T-cell (primary cell): ENCODE measurements at places on chromosomes 12 and 14.

DNA sequence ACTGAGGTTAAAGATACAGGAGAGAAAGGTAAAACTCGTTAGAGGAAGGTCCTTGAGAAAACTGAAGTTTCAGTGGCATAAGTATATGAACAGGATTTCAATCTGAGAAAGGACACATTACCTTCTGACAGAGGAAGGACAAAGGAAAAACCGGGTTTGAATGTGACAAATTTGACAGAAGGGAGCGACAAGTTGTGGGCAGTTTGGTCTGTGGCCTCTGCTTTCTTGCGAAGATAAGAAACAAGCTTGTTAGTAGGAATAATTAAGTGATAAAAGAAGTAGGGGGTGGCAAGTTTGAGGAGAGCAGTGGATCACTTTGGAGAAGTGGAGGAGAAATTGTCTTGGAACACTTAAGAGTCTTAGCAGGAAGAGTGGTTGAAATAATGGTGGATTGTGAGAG, 5.1 kb downstream of the MON2 start:
- no peak for DNase-seq

- DNase-seq = no peak
These were observed 66.6 kb downstream of the DAAM1 start for GRCh38 chr14:59254911-59255545.

- no peak for DNase-seq
These were observed 10.8 kb downstream of the ZCRB1 start for GRCh38 chr12:42315108-42315507.

GRCh38 chr12:84016956-84017355, 895.6 kb downstream of the SLC6A15 start:
- no peak for DNase-seq

DNA sequence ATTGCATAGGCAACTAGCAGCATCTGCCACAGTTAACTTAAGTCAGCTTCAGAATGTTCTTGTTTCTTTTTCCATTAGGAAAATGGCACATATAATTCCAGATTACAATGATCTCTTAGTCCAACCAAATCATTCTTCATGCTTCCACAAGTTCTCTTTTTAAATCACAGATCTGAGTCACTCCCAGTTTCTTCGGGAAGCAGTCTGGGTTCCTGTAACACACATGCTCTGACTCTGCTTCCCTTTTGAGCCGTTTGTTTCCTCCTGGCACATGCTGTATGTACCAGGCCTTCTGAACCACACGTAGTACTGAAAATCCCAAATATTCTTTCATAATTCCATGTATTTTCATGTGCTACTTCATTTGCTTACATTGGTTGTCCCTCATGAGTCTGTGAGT, 388.8 kb upstream of the PDE3A start:
- DNase-seq = no peak

- no peak for DNase-seq
These were observed 284.4 kb downstream of the MDGA2 start for GRCh38 chr14:47390831-47391504.

DNA sequence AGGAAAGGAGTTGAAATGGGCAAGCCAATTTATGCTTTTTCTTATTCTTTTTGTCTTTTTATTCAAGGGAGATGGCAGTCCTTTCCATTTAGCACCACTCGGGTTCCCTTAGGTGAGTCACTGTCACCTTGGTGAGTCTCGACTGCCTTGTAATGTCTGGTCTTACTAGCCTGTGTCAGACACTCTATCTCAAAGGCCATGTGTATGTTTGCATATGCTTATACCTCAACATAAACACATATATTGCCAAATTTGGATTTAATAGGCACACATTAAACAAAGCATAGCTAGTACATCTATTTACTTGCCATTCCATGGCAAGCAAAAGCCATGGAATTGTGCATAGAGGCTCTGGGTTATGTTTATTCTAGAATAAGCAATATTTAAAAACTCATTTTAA, 624.9 kb upstream of the FOXG1 start:
- no peak for DNase-seq

GRCh38 chr12:5796171-5796958, 148.7 kb downstream of the ANO2 start:
- DNase-seq = peak; percentile 21

GRCh38 chr14:36583893-36584811, 1.7 kb upstream of the NKX2-8 start:
- no peak for DNase-seq

- DNase-seq = no peak
These were observed 9.8 kb downstream of the GPR68 start for GRCh38 chr14:91234791-91235114.

DNA sequence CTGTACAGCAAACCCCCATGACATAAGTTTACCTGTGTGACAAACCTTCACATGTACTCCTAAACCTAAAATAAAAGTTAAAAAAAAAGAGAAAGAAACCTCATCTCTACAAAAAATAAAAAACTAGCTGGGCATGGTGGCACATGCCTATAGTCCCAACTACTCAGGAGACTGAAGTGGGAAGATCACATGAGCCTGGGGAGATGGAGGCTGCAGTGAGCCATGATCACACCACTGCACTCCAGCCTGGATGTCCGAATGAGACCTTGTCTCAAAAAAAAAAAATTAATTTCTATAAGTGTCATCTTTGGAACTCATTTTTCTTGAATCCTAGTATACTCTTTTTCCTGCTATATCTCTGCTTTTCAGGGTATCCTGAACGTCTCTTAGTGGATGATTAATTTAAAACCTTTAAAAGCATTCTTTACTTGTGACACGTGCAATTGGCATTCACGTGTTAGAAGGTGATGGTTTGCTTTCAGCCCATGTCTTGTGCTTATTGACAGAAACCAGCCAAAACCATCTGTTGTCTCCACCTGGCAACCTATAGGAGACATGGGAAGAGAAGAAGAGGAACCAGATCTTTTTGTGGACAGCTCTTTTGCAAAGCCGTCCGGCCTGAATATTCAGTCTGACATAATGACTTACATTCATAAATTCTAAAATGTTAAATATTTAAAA, 30.6 kb upstream of the PPFIBP1 start:
- DNase-seq = no peak

DNA sequence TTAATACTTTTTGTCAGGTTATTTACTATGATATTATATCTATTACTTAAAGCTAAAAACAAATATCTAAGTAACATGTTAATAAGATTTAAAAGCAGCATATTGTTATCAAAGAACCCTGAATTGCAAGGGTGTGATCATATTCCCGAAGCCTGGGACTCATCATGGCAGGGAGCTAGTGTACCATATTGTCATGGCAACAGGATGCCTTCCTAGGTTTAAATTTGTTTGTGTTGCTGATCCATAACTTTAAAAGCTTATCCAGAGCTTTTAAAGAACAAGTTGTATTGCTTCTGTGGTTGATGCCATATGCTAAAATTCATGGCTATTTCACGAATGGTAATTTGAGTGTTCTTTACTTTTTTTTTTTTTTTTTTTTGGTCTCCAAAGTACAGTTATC, 500.5 kb downstream of the NAV3 start:
- DNase-seq = no peak

- no peak for DNase-seq
These were observed 47.0 kb upstream of the KCNH3 start for GRCh38 chr12:49491823-49492222.

DNA sequence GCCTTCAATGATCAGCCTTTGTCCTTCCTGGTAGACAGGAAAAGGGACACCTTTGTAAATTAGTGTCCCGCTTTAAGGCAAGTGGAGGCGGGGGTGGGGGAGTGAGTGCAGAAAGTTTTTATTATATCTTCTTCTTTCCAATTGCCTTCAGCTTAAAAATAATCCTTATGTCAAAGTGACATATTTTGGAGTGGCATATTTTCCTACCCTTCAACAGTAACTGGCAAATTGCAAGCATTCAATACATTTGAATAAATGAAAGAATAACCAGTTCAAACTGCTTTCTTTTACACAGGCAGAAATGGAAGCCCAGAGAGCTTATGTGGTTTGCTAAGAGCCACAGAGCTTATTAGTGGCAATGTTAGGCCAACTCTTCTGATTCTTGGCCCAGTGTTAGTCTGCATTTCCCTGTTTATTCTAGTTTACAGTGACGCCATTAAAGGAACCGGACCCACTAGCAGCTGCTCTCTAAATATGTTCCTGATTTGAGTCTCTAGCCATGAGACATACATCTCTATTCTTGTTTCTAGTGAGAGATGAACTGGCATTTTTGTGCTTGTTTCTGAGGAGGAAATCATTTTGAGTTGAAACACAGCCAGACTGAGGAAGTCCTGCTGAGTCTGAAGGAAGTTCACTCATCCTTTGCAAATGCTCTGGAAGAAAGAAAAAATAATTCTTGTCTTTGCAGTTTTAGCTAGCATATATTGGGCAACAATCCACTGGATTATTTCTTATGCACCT, 468.7 kb downstream of the NOVA1 start:
- no peak for DNase-seq

GRCh38 chr12:6698352-6699046, 2.1 kb downstream of the PIANP start:
- DNase-seq = no peak

GRCh38 chr14:93788543-93789227, 400 bp upstream of the PRIMA1 start:
- no peak for DNase-seq

DNA sequence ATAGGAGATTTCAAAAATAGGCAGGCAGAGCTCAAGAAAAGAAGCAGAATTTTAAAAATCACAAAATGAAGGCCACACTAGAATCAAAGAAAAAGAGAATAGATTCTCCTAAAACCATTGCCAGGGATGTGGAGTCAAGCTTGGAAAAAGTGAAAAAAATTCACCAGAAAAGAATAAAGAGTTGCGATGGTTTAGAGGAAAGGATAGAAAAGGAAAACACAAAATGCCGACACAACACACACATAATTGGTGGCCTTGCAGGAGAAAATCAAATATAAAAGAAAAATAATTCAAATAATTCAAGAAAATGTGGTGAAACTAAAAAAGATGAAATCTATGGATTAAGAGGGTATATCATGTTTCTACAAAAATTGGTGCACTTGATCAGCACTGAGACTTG, 181.6 kb upstream of the C14orf180 start:
- DNase-seq = no peak

- no peak for DNase-seq
These were observed 52.9 kb downstream of the ATL1 start for GRCh38 chr14:50612806-50613205.

- no peak for DNase-seq
These were observed 1.4 kb downstream of the TMBIM4 start for GRCh38 chr12:66168410-66168809.

DNA sequence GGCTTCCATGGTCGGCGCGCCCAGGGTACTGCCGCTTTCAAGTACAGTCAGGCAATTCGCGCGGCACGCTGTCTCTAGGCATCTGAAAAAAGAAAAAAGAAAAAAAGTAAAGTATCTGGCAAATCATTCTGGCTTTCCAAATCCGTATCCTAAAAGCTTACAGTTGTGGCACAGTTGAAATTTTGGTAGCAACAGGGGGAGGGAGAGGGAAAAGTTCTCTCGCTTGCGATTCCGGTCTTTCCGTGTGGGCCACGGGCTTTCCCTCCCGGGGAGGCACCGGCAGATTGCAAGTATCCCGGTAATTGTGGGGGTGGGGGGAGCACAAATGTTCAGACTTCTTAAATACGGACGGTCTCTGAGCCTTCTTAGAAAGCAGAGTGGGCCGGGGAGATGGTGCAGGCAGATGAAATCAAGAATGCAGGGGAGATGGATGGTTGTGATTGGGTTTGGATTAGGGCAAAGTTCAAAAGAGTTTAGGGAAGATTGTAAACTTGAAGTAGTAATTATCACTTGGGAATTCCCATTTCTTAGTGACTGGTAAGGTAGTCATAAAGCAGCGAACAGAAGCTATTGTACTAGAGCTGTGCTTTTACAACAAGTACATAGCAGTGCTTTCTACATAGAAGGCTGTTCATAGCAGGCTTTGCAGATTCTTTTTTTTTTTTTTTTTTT, 1.2 kb downstream of the SOCS2 start:
- no peak for DNase-seq

- DNase-seq = no peak
These were observed 67.7 kb downstream of the GXYLT1 start for GRCh38 chr12:42076976-42077375.

GRCh38 chr12:117679776-117680175, 289.0 kb downstream of the KSR2 start:
- DNase-seq = no peak

DNA sequence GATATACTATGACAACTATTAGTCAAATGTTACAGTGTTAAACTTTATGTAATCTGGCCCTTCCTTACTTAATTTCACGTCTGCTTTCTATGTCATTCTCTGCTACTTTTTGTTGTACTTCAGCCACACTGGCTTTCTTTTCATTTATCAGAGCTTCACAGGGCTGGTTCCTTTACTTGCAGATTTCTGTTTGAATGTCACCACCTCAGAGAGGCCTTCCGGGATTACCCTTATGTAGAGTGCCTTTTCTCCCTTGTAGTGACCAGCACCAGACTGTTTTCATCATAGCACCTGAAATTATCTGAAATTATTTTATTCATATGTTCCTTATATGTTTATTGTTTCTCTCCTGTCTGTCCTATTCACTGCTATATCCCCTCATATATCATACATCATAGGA, 75.4 kb downstream of the TAOK3 start:
- DNase-seq = no peak

DNA sequence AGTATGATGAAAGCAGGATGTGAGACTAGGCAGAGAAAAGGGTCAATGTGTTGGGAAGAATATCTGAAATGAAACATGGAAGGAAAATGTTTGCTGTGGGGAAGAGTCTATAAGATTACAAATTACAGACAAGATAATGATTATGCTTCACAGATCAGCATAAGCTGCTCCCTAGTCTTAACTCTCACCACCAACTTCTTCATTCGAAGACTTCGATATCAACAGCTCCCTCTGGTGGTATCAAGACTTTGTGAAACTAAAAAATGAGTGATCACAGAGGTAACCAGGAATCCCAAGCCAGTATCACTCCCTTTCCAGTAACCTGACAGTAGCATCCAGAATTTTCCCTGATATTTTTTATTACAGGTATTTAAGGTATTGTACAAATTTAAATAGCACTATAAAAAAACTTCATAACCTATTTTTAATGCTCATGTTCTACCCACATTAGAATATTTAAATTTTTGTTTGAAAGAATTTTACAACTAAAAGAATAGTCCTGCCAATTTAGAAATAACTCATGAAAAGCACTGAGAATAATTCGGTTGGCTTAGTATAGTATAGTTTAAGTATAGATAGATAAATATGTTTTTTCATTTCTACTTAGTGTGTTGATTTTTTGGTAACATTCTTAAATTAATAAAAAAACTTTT, 84.4 kb downstream of the C2CD5 start:
- no peak for DNase-seq

- no peak for DNase-seq
These were observed 371.7 kb upstream of the KITLG start for GRCh38 chr12:88951860-88952561.

DNA sequence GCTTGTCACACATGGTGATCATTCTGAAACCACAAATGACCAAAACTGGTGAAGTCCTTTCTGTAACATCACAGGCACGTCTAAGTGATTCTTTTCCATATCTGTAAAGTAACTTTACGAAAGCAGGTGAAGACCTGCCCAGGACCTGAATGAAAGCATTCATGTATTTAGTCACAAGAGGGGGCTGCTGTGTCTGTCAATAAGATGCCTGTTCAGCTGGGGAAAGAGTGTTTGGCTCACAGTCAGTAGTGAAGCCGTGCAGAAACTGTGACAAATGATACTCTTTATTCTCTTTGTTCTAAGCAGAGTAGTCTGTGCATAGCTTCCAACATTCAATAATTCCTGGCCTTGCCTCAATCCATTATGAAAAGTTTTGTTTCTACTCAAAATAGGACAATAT, 373.5 kb upstream of the OR4E1 start:
- peak; percentile 7 for DNase-seq
